ENCODE measurements at places on chromosomes 13 and 19.

GRCh38 chr19:19420570-19421298 is 15.3 kb downstream of the GATAD2A start:
- DNase-seq = no peak

DNA sequence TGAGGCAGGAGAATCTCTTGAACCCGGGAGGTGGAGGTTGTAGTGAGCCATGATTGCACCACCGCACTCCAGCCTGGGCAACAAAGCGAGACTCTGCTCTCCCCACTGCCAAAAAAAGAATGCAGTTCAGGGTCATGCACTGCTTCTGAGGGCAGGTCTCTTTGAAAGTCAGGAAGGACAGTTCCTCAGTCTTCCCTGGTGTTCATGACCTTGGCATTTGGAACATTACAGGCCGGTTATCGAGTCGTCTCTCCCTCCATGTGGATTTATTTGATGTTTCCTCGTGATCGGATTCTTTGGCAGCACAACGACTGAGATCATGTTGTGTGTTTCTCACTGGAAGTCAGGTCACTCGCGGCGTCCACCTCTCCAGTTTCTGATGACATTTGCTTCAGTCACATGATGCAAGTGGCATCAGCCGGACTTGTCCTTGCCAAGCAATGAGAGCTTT is 17.2 kb downstream of the FGF21 start:
- DNase-seq = no peak

DNA sequence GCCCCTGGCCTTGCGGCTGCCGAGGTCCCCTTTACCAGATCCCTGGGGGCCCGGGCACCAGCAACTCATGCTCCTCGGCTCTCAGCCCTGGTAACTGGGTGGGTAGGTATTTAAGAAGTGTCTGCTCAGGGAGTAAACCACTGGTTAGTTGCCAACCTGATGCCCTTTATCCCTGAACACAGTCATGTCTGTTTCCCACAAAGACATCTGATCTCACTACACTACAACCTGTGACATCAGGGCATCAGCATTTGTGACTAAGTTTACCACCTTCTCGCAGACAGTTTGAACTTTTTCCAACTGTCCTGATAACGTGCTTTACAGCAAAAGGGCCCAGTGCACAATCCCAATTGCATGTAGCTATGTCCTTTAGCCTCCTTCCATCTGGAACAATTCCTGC is 22.0 kb downstream of the GGACT start:
- DNase-seq = no peak

DNA sequence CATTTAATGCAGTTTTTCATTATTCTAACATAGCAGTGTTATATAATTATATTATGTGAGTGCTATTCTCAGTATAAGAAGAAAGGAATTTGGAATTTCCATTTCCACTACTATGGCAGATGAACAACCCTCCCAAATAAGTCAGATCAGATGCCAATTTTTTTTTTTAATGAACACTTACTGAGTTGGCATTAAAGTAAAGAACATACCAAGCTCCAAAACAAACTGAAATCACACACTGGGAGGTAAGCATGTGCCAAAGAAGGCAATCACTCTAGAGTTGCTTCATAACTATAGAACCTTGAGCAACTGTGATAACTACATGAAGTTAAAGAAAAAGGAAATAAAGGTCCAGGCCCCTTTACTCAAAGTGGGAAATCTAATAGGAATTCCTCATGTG is 90.3 kb downstream of the RNF17 start:
- no peak for DNase-seq

DNA sequence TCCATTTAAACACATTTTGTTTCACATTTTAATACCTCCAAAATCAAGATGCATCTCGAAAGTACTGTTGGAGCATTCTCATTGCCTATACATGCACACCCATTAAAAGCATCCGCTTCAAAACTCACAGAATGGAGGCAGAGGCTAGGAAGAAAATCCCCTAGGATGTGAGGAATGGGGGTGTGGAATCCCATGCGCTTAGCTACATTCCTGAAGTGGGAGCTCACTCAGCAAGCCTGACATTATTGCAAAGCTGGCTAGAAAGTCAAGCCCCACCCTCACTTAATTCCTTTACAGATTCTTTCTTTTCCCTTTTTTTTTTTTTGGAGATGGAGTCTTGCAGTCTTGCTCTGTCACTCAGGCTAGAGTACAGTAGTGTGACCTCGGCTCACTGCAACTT is 4.6 kb upstream of the FAM32A start:
- no peak for DNase-seq

- DNase-seq = no peak
Measured at GRCh38 chr13:77048681-77049080, 21.7 kb upstream of the FBXL3 start.

GRCh38 chr19:40381321-40381720 is 8.7 kb downstream of the HIPK4 start:
- no peak for DNase-seq

GRCh38 chr19:1266916-1267476 is 2.1 kb upstream of the CIRBP start:
- no peak for DNase-seq

GRCh38 chr13:100521851-100522617 is 66.6 kb downstream of the GGACT start:
- no peak for DNase-seq

GRCh38 chr19:47100290-47100689 is 13.3 kb downstream of the ZC3H4 start:
- no peak for DNase-seq

- no peak for DNase-seq
Measured at GRCh38 chr19:7539827-7540425, 4.4 kb downstream of the PNPLA6 start.

- no peak for DNase-seq
Measured at GRCh38 chr13:99393791-99394735, 86.9 kb upstream of the GPR183 start.
